Left lung (tissue), 14 donors: ENCODE measurements at places on chromosomes 2 and 18. TPM values are rescaled to one million over a fixed set of nuclear protein-coding genes. Genes with fewer than 3 reads are reported as not detected.

The LRRC30 gene
- total RNA-seq, result not detected

GRCh38 chr2:80311304-80311703 is 6.8 kb upstream of the LRRTM1 start:
- H3K27ac ChIP-seq, result no peak overlapping the region
- no peak for DNase-seq
- no peaks in the 10 kb centered on the region for H3K36me3 ChIP-seq
- H3K27me3 ChIP-seq, result no peaks in the 10 kb centered on the region
- H3K4me3 ChIP-seq, result no peak overlapping the region

- no peak overlapping the region for H3K27ac ChIP-seq
- no peaks in the 10 kb centered on the region for H3K4me1 ChIP-seq
- H3K4me3 ChIP-seq, result no peak overlapping the region
- no peaks in the 10 kb centered on the region for H3K27me3 ChIP-seq
- no peaks in the 10 kb centered on the region for H3K36me3 ChIP-seq
Observed at GRCh38 chr2:158575051-158575635, 118.4 kb downstream of the PKP4 start.

The CPLX4 gene
- total RNA-seq, result not detected

The STAT4 gene
- 4.5 TPM for total RNA-seq

The IGFBP2 gene
- total RNA-seq, result 28.2 TPM

GRCh38 chr2:172806996-172807395 is 71.4 kb downstream of the RAPGEF4 start:
- H3K36me3 ChIP-seq, result no peaks in the 10 kb centered on the region
- DNase-seq, result no peak
- no peaks in the 10 kb centered on the region for H3K27me3 ChIP-seq

DNA sequence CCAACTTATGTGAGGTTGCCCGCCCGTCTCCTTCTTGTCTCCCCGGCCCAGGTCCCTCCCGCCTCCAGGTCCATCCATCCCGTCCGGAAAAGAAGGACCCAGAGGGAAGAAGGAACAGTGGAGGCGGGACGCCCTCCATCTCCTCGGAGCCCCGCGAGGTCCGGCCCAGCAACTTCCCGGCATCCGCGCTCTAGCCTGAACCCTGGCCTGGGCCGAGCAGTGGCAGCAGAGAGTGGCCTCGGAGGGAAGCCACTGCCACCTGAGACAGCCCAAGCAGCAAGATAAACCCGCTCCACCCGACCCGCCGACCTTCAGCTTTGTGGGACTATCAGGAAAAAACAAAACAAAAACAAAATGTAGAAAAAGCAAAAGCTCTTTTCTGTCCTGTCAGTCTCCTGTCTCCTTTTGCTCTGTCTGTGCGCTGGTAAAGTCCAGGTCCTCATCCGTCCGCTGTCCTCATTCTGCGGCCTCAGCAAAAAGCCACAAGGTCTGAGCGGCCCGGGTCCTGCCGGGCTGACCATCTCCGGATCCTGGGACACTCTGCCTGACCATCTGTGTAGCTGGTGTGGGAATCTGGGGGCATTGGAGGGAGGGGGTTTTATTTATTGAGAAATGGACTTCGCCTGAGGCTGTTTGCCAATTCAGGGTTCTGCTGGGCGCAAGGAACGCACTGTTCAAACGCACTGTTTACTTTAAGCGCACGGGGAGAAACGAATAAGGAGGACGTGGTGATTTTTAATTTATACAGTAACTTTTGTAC is 3.1 kb downstream of the DLX1 start:
- H3K4me1 ChIP-seq, result peaks cover 34% of the 10 kb centered on the region
- no peak for DNase-seq
- H3K36me3 ChIP-seq, result no peaks in the 10 kb centered on the region
- H3K27ac ChIP-seq, result no peak overlapping the region
- H3K27me3 ChIP-seq, result peaks cover 99% of the 10 kb centered on the region
- H3K4me3 ChIP-seq, result no peak overlapping the region

The EGR4 gene
- total RNA-seq, result not detected

GRCh38 chr18:70931942-70932814 is 643.3 kb downstream of the SOCS6 start:
- H3K4me1 ChIP-seq, result no peaks in the 10 kb centered on the region
- peak; percentile 32 for DNase-seq
- no peaks in the 10 kb centered on the region for H3K27me3 ChIP-seq
- H3K27ac ChIP-seq, result no peak overlapping the region
- H3K4me3 ChIP-seq, result no peak overlapping the region
- H3K36me3 ChIP-seq, result no peaks in the 10 kb centered on the region

GRCh38 chr2:4110273-4110672 is 406.9 kb downstream of the DCDC2C start:
- no peaks in the 10 kb centered on the region for H3K4me1 ChIP-seq
- H3K27ac ChIP-seq, result no peak overlapping the region
- DNase-seq, result no peak
- H3K27me3 ChIP-seq, result no peaks in the 10 kb centered on the region
- no peaks in the 10 kb centered on the region for H3K36me3 ChIP-seq
- no peak overlapping the region for H3K4me3 ChIP-seq

DNA sequence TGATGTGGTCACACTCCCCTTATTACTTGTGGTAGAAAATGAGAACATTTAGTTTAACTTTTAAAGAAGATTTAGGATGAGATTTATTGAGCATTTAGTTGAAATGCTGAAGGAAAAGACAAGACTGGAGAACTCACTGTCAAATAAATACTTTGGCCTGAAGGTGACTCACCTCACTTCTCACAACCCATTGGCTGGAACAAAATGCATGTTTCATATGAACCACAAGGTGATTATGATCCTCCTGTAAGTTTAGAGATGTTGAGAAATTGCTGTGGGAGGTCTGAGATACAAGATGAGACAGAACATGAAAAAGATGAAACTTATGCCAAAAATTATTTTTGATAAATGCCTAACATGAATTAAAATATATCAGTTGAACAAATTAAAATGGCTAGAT is 1004.5 kb downstream of the SOCS6 start:
- no peaks in the 10 kb centered on the region for H3K36me3 ChIP-seq
- H3K4me1 ChIP-seq, result no peaks in the 10 kb centered on the region
- H3K27ac ChIP-seq, result no peak overlapping the region
- H3K27me3 ChIP-seq, result no peaks in the 10 kb centered on the region

The BOLL gene
- total RNA-seq, result not detected

The RETREG2 gene
- 84.6 TPM for total RNA-seq

DNA sequence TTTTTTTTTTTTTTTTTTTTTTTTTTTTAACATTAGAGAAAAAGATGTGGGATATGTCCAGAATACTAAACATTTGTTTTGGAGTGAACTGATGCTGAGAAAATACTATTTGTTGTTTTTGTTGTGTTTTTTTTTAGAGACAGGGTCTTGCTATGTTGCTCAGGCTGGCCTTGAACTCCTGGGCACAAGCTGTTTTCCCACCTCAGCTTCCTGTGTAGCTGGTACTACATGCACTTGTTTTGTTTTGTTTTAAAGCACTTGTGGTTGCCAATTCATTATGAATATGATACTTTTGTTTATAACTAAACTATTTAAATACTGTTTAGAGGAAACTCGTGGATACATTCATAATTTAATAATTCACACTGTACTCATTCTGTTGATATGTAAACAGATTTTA is 33.4 kb upstream of the DYSF start:
- H3K27me3 ChIP-seq, result no peaks in the 10 kb centered on the region
- no peak for DNase-seq
- H3K4me1 ChIP-seq, result peaks cover 29% of the 10 kb centered on the region
- no peak overlapping the region for H3K27ac ChIP-seq
- no peak overlapping the region for H3K4me3 ChIP-seq
- no peaks in the 10 kb centered on the region for H3K36me3 ChIP-seq

DNA sequence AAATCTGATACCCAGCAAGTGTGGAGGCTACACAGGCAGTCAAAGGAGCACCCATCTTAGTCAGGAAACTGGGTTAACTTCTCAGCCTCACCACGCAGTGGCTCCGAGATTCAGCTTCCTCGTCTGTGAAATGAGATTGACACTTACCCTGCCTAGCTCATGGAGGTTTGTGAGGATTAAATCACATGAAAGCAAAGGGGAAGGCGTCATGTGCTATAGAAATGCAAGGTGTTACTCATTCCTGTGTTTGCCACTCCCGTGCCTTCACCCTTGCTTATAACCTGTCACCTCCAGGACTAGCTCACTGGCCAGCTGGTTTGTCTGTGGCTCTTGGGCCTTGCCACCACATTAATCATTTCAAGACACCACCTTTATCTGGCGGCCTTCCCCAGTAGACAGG is 118.9 kb upstream of the FOSL2 start:
- peaks cover 33% of the 10 kb centered on the region for H3K4me1 ChIP-seq
- H3K36me3 ChIP-seq, result no peaks in the 10 kb centered on the region
- H3K4me3 ChIP-seq, result no peak overlapping the region
- no peaks in the 10 kb centered on the region for H3K27me3 ChIP-seq

The SOWAHC gene
- 11.2 TPM for total RNA-seq

DNA sequence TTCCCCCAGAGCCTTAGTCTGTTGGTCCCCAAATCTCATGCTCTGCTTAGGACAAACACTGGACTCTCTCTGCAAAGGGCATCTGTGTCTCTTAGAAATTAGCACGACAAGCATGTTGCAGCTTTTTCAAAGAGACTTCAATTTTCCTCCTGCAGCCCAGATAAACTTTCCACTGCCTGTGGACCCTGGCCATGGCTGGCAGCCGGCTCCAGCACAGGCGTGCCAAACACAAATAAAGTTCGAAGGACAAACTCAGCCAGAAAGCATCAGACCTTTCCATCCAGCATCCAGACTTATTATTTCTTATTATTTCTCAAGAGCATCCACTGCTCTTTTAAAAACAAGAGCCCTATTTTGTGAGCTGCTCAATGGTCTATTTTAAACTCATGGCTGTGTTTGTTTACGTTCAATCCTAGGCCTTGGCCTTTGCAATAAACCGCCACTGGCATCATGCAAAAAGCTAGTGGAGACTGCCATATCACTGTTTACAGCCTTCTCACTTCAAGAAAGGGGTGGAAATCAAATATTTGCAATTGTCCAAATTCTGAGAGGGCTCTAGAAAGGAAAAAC is 300.8 kb downstream of the BCL11A start:
- no peaks in the 10 kb centered on the region for H3K27me3 ChIP-seq
- no peaks in the 10 kb centered on the region for H3K4me1 ChIP-seq
- peak; percentile 26 for DNase-seq
- no peak overlapping the region for H3K27ac ChIP-seq

DNA sequence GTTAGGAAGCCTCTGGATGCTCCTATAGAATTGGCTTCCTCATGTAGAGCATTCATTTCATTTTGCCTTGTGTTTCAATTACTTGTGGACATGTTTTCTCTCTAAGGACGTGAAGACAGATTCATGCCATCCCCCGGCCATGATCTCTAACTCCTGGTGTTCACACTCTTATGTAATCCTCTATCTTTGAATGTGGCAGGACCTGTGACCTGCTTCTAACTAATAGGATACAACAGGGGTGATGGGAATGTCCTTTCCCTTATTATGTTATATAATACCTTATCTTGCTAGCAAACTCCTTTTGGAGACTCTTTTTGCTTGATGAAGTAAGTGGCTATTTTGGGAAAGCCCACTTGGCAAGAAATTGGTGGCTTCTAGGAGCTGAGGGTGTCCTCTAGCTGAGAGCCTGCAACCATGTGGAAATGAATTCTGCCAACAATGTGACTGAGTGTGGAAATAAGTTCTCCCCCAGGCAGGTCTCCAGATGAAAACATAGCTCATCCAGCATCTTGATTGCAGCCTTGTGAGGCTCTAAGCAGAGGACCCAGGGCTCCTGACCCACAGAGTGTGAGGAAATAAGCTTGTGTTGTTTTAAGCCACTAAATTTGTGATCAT is 13.8 kb downstream of the DPYSL5 start:
- no peaks in the 10 kb centered on the region for H3K36me3 ChIP-seq
- peaks cover 4% of the 10 kb centered on the region for H3K27me3 ChIP-seq
- H3K4me3 ChIP-seq, result no peak overlapping the region
- no peak for DNase-seq
- H3K4me1 ChIP-seq, result no peaks in the 10 kb centered on the region
- H3K27ac ChIP-seq, result no peak overlapping the region

The CRYGD gene
- total RNA-seq, result not detected

GRCh38 chr2:113334147-113334546 is 55.4 kb upstream of the PAX8 start:
- no peaks in the 10 kb centered on the region for H3K27me3 ChIP-seq
- H3K4me1 ChIP-seq, result no peaks in the 10 kb centered on the region
- H3K4me3 ChIP-seq, result no peak overlapping the region
- no peak for DNase-seq
- H3K27ac ChIP-seq, result no peak overlapping the region

The TMEM247 gene
- not detected for total RNA-seq

DNA sequence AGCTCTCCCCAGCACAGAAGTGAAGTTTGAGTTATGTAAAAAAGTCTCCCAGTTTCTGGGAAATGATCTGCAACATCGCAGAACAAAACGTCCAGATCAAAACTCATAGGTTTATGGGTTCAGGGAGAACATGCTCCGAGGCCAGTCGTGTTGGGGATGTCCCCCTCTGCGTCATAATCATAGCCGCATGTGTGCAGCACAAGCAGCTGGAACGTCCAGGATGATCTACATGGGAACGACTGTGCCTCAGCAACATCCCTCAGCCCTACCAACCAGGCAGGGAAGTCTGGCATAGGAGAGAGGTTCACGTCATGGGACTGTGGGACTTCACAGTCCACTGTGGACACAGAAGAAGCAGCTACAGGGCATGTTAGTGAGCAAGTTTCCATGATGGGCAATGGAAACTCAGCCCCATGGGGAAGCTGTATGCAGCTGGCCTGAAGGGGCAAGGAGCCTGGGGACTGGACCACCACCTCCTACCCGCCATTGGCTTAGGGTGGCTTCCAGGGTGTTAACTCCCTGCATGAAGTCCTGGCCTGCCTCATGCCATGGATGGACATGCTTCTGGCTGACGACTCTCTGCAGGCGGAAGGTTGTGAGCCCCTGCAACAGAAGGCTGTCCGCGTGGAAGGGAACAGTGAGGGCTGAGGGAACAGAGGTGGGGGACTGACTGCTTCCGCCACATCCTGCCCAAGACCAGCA is 96.9 kb downstream of the COPS8 start:
- no peak overlapping the region for H3K4me3 ChIP-seq
- H3K4me1 ChIP-seq, result peaks cover 4% of the 10 kb centered on the region
- no peak overlapping the region for H3K27ac ChIP-seq
- DNase-seq, result no peak
- H3K27me3 ChIP-seq, result no peaks in the 10 kb centered on the region

The FEV gene
- not detected for total RNA-seq

DNA sequence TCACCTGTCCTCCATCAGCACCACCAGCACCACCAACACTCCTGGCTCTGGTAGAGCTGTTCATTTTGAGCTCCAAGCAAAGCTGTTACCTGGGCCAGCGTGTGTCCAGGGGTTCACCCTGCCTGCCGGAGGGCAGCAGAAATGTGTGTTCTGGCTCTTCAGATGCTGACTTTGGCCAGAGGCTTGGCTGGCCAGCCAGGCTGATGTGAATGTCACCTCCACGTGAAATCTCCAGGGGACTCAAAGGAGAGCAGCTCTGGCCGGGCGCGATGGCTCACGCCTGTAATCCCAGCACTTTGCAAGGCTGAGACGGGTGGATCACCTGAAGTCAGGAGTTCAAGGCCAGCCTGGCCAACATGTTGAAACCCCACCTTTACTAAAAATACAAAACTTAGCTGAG is 33.5 kb downstream of the CIB4 start:
- H3K27ac ChIP-seq, result no peak overlapping the region
- no peak overlapping the region for H3K4me3 ChIP-seq
- no peak for DNase-seq
- H3K4me1 ChIP-seq, result peaks cover 8% of the 10 kb centered on the region
- no peaks in the 10 kb centered on the region for H3K36me3 ChIP-seq
